ENCODE measurements at places on chromosomes 11 and 22.

DNA sequence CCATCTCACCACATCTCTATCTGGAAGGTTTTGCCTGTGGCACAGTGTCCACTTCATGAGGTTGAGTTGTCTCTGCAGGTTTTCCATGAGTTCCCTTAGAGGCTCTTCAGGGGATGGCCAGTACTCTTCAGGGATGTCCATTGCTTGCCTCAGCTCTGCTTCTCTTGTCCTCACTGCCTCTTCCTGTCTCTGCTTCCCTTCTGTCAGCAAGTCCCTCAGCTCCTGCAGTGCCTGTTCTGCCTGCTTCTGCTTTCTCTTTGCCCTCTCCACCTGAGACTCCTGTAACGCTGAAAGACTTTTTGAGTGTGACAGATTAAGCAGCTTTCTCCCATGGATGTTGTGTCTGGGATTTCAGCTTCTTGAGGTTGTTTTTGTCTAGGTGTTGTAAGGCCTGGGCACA, 38.2 kb upstream of the MRPL17 start:
- DNase-seq: no peak

DNA sequence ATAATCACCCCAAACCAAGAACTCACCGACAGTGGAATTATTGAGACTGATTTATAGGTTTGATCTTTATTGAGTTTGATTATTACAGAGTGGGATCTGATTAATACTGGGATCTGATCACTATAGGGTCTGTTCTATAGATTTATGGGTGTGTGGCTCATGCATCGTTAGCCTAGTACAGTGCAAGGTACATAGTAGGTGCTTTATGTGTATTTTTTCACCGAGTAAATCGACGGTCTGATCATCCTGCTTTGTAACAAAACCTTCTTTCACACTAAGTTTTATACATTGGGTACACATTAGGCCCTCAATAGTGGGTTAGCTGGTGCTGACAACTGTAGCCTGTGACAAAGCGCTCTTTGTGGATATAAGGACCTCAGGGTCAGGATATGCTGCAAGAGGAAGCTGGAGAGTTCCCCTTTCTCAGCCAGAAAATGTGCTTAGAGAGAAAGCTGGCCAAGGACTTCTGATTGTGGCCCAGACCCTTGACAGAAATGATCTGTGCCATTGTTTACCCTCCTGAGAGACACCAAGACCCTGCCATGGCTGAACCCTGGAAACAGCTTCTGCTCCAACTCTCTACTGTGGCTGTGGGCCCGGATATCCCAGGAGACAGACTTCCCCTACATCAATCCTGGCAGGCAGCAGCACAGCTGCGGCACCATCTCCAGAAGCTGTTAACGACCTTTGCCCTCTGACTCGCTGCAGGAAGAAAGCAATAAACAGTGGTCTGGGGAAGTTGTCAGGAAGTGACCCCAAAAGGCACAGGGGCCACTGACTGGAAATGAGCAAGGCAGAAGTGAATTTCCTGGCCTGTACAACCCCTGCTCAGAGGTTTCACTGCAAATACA, 16.1 kb upstream of the TPP1 start:
- no peak for DNase-seq

DNA sequence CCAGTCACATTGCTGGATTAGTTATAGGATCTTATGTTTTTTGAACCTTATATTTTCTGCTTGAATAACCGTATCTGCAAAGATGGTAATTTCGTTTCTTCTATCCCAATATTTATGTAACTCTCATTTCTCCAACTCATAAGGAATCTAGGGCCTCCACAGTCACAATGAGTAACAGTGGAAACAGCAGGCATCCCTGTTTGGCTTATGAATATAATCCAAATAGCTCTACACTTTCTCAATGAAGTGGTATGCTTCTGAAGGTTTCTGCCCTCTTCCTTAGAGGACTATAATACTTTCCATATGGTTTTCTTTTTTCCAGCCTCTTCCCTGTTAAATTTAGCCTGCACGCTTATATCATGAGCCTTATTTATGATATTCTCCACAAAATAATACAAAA, 16.5 kb downstream of the ATP6V1E1 start:
- no peak for DNase-seq

GRCh38 chr11:71221821-71222220, 30.6 kb downstream of the SHANK2 start:
- no peak for DNase-seq

- no peak for DNase-seq
These were observed 71.3 kb upstream of the GRIA4 start for GRCh38 chr11:105538588-105538987.

DNA sequence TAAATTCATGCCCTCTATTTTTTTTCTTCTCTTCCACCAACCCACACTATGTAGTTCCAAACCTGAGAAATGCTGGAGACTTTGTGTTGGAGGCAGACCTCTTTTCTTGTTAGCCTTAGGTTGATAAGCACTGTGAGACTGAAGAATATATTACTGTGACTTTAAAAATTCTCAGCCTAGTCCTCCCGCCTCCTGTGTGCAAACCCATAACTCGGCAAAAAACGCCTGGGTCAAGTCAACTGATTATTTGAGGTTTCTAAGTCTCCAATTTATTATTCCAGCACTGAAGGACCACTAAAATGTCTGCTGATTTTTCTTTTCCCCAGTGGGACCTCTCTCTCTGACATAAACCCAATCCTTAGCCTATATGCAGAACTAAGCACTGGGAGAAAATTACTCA, 1946.0 kb upstream of the RAG2 start:
- no peak for DNase-seq

DNA sequence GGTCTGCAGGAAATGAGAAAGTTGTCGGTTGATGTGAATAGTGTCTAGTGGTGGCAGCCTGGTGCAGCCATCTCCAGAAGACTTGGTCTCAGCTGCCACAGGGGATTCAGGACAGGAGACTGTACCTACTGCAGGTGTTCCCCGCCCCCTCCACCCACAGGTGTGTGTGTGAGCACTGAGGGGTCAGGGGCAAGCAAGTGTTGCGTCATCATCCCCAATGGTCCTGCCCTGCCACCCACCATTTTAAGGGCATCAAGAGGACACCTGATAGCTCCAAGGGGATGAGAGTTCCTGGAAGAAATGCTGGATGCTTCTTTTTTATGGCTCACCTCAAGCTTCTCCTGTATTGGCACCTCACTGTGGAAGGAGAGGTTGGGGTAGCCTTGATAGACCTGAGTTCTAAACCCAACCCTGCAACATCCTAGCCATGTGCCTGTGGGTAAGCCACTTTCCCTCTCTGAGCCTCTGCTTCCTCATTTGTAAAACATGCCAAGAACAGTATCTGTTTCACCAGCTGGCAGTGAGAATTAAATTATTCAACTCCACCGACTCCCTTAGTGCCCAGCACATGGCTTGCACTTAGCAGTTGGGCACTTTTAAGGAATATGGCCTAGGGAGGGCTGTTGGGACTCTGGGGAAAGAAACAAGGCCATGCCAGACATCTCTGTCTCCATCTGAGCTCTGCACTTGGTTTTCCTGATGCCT, 6.1 kb downstream of the C11orf91 start:
- no peak for DNase-seq

DNA sequence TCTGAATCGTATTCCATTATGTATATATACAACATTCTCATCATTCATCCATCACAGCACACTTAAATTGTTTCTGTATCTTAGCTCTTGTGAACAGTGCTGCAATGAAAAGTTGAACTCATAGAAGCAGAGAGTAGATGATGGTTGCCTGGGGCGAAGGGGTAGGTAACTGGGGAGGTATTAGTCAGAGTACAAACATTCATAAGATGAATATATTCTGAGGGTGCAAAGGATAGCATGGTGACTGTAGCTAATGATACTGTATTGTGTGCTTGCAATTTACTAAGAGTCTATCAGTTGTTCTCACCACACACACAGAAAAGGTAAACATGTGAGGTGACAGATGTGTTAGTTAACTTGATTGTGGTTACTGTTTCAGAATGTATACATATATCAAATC, 12.6 kb upstream of the RFPL2 start:
- DNase-seq: no peak

- no peak for DNase-seq
These were observed 160.9 kb downstream of the IGLL1 start for GRCh38 chr22:23419171-23419570.

DNA sequence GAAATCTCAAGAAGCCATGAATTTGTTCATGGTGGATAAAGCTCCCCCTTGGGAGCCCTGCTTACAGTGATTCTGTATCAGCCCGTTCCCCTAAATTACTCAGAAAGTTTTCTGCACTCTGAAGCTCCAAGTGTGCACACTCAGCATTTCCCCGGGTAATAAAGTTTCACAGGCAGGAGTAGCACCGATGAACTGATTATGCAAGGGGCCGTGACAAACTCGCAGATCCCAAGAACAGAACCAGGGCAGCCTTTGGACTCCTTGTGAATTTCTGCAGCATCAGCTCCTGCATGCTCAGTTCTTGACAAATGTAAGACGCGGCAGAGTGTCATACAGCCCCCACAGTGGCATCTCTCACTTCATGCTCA, 73.5 kb downstream of the COMMD9 start:
- DNase-seq: no peak

DNA sequence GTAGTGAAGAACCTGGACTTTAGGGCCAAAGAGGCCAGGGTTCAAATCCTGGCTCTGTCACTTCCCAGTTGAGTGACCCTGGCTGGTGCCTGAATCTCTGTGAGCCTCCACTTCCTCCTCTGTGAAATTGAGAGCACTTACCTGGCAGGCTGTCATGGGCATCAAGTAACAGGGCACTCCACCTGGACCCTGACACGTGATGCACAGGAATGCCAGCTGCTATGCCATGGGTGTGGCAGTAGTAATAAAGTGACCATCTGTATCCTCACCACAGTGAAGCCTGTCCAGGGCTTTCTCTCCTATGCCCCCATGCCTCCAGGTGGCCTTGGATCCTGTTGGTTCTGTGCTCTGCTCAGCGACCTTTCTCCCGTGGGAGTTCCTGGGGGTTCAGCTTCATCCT, 29.8 kb upstream of the PPP6R3 start:
- DNase-seq: no peak

DNA sequence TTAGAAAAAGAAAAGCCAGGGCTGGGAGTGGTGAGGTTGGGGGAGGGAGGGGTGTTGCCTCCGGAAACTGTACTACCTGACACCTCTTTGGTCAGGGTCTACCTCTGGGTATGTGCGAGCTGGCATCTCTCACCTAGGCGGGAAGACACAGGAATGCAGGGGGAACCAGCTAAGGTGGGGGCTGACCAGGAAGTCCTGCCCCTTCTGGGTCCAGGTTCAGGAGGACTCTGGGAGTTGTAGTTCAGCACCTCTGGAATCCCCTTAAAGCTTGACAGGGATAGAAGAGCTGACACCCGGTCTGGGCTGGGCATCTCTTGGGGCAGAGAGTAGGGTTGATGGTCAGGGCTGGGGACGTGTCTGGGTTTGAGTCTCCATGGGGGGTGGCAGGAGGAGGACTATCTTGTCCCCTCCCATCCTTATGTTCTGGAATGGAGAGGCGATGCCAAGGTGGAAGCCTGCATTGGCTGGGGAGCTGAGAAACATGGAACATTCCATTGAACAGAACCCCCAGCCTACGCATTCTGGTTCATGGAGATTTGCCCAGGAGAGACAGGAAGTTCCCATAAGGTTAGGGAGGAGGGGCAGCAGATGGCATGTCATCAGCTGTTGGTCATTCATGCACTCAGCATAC, 2.1 kb upstream of the KIAA1671 start:
- DNase-seq: no peak

DNA sequence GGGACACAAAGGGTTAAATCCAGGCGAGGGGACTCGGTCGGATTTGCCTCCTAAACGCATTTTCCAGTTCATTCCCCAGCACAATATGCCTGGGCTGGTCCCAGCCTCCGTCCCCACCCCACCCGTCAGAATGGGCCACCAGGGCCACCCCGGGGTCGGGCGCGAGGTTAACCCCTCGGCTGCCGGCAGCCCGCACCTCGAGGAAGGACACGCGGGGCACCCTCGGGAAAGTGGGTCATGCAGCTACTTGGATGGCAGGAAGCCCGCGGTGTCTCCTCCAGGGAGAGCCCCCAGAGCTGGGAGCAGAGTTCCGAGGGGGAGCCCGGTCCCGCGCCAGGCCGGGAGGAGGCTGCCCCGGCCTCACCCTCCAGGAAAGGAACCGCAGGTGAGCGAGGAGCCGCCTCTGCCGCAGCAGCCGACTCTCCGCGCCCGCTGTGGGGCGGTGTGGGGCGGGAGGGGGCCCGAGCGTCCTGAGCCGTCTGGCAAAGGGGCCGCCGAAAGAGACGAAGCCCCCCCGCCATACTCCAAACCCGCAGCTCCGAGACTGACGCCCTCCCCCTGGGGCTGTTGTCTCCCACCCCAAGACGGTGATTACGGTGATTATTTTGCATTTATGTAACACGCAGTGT, 1.4 kb downstream of the NECTIN1 start:
- no peak for DNase-seq

GRCh38 chr11:106176817-106177216, 99.4 kb downstream of the AASDHPPT start:
- DNase-seq: no peak

- DNase-seq: no peak
These were observed 3.1 kb downstream of the EIF3M start for GRCh38 chr11:32586576-32587190.

DNA sequence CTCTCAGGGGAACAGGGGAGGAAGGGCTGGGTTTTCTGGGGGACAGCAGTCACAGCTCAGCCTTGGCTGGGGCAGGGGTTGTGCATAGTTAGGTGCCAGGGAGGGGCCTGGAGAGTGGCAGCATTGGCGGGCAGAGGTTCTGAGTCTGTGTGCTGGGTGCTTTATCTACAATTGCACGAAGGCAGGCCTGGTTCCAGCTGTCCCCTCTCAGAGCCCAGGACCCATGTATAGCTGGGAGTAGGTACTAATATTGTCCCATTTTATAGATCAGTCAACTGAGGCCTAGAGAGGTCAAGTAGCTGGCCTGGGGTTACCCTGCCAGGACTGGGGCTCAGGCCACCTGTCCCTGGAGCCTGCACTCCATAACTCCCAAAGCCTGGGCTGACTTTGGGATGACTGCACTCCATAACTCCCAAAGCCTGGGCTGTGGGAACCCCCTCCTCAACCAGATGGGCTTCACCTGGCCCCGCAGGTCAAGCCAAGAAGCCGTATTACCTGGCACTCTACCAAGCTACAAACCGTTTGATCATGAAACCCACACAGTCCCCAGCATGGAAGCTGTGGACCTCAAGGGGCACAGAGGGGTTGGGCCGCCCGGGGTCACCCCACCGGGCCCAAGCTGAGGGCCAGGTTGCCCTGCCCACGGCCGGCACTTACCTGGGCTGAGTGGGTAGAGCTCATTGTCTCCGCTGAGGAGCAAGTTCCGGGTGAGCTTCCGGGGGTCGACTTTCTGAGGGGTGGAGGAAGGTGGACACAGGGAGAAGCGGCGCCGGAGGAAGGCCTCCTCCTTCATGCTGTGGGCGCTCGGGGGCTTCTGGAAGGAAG, 36.5 kb downstream of the OSBPL5 start:
- no peak for DNase-seq
